ENCODE measurements at places on chromosomes 6 and 20. TPM values are rescaled to one million over a fixed set of nuclear protein-coding genes. Genes with fewer than 3 reads are reported as not detected.

Gene CALHM6
- 9.1 TPM for polyA plus RNA-seq

Gene POLR3F
- polyA plus RNA-seq: 21.7 TPM

Gene GTSF1L
- not detected for polyA plus RNA-seq

Gene ZC2HC1B
- not detected for polyA plus RNA-seq

Gene KIF16B
- polyA plus RNA-seq: 11.3 TPM

Gene AIF1
- polyA plus RNA-seq: 17.9 TPM

Gene SNAP25
- polyA plus RNA-seq: 11.7 TPM

Gene TPBG
- polyA plus RNA-seq: 6.4 TPM

Gene C6orf141
- polyA plus RNA-seq: 6.3 TPM

Gene PRPH2
- 4.6 TPM for polyA plus RNA-seq

Gene KIAA0408
- polyA plus RNA-seq: 39.2 TPM

Gene SH3BGRL2
- polyA plus RNA-seq: 40.7 TPM

Gene SOX18
- 11.5 TPM for polyA plus RNA-seq

Gene MROH8
- polyA plus RNA-seq: 6.0 TPM

Gene SCRT2
- not detected for polyA plus RNA-seq

Gene APOBEC2
- polyA plus RNA-seq: 0.90 TPM

Gene WFDC12
- not detected for polyA plus RNA-seq

Gene BPIFA1
- not detected for polyA plus RNA-seq

Gene COX4I2
- 33.8 TPM for polyA plus RNA-seq

Gene SYCP2L
- 3.7 TPM for polyA plus RNA-seq

Gene FERMT1
- 4.5 TPM for polyA plus RNA-seq

Gene SMLR1
- 0.23 TPM for polyA plus RNA-seq

Gene HAO1
- polyA plus RNA-seq: not detected

Gene GSS
- 50.3 TPM for polyA plus RNA-seq

Gene ANGPT4
- 0.11 TPM for polyA plus RNA-seq

Gene ARFGEF3
- 9.3 TPM for polyA plus RNA-seq

Gene TREM1
- 1.2 TPM for polyA plus RNA-seq

Gene TMEM200A
- 3.5 TPM for polyA plus RNA-seq

Gene KCNK5
- 22.3 TPM for polyA plus RNA-seq

Gene MOCS3
- polyA plus RNA-seq: 3.4 TPM

Gene SLC17A2
- not detected for polyA plus RNA-seq

Gene CRISP3
- polyA plus RNA-seq: 0.39 TPM

Gene IMPG1
- 1.6 TPM for polyA plus RNA-seq

Gene TAP1
- polyA plus RNA-seq: 19.0 TPM

Gene C6orf15
- polyA plus RNA-seq: not detected

Gene DEFB123
- polyA plus RNA-seq: not detected

Gene MOCS1
- polyA plus RNA-seq: 23.4 TPM

Gene GNAS-AS1
- polyA plus RNA-seq: 0.66 TPM

Gene TFAP2D
- polyA plus RNA-seq: not detected

Gene VWA7
- 3.8 TPM for polyA plus RNA-seq

Gene HSPA1L
- polyA plus RNA-seq: 3.5 TPM

Gene BYSL
- 24.9 TPM for polyA plus RNA-seq

Gene OR2J3
- not detected for polyA plus RNA-seq

Gene VIP
- 3.8 TPM for polyA plus RNA-seq

Gene SMAP1
- 26.6 TPM for polyA plus RNA-seq

All from left lung (tissue), 14 donors.